ENCODE measurements at places on chromosomes 2 and 18.

- DNase-seq = no peak
Observed at GRCh38 chr18:53819174-53819573, 405.3 kb downstream of the MBD2 start.

- DNase-seq = no peak
Observed at GRCh38 chr2:85619617-85620016, 3.6 kb downstream of the USP39 start.

DNA sequence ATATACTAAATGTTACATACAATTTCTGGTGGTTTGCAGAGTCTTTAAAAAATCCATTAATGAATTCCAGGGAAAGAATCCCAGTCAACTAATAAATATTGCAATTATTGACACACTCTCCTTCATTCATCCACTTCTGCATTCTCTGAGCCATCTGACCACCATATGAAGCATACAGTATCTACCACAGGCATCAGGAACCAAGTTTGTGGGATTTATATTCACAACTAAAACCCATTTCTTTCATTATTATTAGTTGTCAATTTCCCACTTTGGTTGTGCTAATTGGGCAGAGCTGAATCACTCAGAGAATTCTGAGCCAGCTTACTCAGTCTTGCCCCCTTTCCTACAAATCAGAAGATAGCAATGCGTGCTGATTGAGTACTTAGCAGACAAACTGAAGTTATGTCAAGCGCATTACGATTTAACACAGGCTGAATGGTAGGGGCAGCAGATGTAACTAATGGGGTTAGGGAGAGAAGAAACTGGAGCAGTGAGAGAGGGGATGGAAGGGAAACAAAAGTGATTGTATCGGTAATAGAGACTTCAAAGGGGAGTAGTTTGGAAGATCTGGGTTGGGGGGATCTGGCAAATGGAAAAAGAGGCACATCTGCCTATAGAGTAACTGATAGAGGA lies 52.3 kb downstream of the ZEB2 start:
- DNase-seq = no peak

DNA sequence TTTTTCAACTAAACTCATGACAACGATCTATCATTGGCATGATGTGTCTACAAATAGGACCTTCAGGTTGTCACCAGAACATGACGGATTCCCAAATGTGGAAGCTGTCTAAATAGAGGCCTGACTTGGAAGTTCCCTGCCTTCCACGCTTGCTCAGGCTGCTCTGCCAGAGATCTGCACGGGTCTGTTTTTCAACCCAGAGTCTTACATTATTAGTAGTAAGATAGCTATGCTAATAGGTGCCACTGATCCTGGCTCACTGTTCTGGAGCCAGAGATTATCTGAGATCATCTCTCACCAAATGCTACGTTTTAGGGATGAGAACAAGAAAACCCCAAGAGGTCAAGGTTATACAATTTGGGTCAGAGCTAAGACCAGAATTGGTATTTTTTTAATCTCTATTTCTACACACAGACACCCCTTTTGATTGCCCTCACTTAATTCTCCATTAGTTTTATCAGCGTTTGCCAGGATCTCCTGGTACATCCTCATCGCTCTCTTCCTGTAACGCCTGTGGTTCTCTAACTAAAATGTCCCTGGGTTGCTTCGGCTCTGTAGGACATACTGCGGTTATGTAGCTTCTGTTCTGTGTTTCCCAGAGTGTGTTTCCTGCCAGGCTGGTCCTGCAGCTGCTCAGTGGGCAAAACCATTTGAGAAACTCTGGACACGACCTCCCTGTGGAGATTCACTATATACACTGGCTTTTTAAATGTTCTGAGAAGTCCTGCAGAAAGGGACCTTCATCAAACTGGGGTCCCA lies 5.7 kb downstream of the CDC42EP3 start:
- no peak for DNase-seq

DNA sequence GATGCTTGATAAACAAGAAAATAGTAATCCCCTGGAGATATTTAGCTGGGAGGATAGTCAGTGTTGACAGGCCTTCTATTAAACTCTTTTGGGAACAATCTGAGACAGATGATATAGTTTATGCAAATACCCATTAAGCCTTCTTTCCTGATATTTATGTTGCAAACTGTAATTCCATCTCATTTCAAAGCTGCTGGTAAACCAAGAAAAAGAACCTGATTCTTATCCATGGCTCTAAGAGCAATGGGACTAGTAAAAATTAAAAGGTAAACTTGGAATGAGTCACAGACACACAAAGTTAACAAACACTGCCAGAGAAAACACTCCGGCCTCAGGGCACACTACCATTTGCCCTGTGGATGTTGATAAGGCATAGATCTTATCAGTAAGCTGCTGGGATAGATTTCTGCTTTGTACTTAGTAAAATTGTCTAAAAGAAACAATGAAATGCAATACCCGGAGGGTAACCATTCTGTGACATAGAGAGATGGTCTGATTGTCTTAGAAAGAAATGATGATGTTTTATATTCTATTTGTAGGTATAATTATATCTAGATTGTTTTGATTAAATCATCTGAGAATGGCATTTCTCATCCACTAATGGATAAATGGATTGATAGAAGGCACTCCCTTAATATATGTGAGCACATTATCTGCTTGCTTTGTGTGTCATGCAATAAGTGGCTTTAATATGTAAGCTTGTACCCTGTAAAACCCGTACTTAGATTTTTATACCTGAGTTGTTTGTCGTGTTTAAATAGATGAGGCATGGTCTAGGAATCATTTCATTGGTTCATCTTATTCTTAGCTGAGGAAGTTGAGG lies 13.2 kb downstream of the GALR1 start:
- DNase-seq = no peak

GRCh38 chr18:8254654-8255053 lies 354.6 kb upstream of the RAB12 start:
- DNase-seq = no peak

- no peak for DNase-seq
Observed at GRCh38 chr2:16948053-16948452, 282.4 kb upstream of the CYRIA start.

- no peak for DNase-seq
Observed at GRCh38 chr2:758073-758820, 81.0 kb upstream of the TMEM18 start.

DNA sequence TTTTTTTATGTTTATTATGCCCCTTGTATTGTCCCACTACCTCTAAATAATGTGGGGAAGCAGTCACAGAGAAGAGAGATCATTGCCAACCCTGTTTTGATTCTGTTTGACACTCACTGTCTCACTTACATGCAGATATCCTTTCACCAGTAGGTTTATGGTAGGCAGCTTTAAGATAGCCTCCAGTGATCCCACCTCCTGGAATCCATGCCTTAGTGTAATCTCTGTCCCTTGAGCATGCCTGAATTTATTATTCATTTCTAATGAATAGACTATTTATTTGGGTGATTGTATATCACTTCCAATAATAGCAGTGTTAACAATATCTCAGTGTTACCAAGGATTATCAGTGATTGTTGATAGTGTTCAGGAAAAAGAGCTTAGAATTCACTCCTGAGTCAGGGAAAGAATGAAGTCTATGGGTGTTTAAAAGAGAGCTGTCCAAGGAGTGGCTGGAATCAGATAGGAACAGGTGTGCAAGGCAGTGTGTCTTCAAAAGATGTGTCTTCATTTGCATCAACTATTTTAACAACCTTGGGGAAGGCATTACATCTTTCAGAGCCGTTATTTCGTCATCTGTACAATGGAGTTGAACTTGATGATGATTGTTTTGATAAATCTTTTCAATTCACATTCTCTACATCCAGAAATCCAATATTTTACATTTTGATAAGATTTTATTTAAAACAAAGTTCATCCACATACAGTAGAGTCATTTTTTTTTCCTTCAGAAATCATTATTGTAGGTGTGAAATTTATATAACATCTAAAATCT lies 31.9 kb downstream of the PKP4 start:
- no peak for DNase-seq

- DNase-seq = no peak
Observed at GRCh38 chr2:220370764-220371163, 743.3 kb downstream of the SLC4A3 start.

DNA sequence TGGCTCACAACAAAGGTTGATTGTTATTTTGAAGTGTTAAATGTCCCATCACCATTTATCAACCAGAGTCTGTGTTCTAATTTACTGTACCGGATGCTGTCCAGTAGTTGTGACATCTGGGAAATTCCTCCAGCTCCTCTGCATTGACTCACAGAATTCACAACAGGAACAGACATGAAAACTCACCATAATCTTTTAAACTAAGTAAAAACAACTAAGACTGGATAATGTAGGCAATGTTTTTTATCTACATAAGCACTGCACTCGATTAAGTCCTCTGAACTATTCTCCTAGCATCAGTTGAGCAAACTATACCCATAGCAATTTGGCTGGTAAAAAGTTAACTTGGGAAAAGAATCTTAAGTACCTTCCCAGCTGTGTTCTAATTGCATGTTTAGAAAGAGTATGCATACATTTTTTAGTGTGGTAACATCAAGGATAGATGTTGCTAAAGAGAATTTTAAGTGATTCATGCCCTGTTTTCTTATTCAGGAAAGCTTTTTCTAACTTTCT lies 42.9 kb upstream of the MYO1B start:
- no peak for DNase-seq

DNA sequence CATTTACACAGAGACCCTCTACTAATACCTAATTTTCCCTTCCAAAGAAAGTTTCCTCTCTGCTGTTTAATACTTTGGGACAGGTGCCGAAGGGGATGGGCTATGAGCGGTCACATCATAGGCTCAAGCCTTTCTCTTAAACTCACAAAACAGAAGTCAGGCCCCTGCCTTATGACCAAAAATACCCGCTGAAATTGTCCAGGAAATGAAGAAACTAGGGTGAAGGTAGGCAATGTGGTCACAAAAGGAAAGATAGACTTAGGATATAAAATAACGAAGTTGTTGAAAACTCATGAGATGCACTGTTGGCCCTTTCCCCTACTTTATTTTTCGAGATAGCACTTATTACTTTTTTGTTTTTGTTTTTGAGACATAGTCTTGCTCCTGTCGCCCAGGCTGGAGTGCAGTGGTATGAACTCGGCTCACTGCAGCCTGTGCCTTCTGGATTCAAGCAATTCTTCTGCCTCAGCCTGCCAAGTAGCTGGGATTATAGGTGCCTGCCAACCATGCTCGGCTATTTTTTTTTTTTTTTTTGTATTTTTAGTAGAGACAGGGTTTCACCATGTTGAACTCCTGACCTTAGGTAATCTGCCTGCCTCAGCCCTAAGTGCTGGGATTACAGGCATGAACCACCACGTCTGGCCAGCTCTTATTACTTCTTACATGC lies 16.3 kb downstream of the SLC8A1 start:
- no peak for DNase-seq

- DNase-seq = peak; percentile 29
Observed at GRCh38 chr2:113937501-113937900, 47.6 kb downstream of the ACTR3 start.

- DNase-seq = no peak
Observed at GRCh38 chr2:223647258-223647952, 45.2 kb upstream of the SCG2 start.

GRCh38 chr2:160197587-160197986 lies 2.5 kb downstream of the ITGB6 start:
- DNase-seq = no peak

GRCh38 chr2:224145751-224146355 lies 106.8 kb upstream of the SERPINE2 start:
- DNase-seq = peak; percentile 87

- DNase-seq = no peak
Observed at GRCh38 chr2:66440708-66441497, 6.0 kb downstream of the MEIS1 start.

GRCh38 chr2:14297906-14298305 lies 334.6 kb upstream of the LRATD1 start:
- no peak for DNase-seq

DNA sequence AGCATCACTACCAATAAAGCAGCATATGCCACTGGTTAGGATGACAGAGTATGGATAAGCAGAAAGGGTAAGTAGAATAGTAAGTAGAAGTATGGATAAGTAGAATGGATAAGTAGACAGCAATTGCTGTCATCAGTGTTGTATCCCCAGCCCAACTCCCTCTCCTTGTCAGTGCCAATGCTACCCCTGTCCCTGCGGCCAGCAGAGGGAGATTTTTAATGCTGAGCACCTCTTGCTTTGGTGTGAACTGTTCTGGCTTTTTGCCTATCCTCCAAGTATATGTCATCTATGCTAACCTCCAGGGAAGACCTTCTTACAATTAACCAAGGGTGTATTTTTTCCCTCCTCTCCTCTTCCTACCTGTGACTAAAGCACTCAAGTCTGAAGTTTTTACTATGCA lies 136.7 kb upstream of the SPHKAP start:
- DNase-seq = peak; percentile 20

GRCh38 chr18:58015065-58015780 lies 28.8 kb upstream of the NEDD4L start:
- no peak for DNase-seq

GRCh38 chr18:36829362-36830157 lies 633 bp downstream of the KIAA1328 start:
- peak; percentile 9 for DNase-seq

GRCh38 chr2:41909584-41909983 lies 138.2 kb upstream of the PKDCC start:
- no peak for DNase-seq

- DNase-seq = no peak
Observed at GRCh38 chr18:78979730-78980278, at the start of gene SALL3. SALL3 (plus strand) TSS chr18:78979818; CDS start chr18:78980275, 457 bp downstream.

GRCh38 chr2:70420143-70420542 lies 118.3 kb upstream of the FAM136A start:
- DNase-seq = no peak

DNA sequence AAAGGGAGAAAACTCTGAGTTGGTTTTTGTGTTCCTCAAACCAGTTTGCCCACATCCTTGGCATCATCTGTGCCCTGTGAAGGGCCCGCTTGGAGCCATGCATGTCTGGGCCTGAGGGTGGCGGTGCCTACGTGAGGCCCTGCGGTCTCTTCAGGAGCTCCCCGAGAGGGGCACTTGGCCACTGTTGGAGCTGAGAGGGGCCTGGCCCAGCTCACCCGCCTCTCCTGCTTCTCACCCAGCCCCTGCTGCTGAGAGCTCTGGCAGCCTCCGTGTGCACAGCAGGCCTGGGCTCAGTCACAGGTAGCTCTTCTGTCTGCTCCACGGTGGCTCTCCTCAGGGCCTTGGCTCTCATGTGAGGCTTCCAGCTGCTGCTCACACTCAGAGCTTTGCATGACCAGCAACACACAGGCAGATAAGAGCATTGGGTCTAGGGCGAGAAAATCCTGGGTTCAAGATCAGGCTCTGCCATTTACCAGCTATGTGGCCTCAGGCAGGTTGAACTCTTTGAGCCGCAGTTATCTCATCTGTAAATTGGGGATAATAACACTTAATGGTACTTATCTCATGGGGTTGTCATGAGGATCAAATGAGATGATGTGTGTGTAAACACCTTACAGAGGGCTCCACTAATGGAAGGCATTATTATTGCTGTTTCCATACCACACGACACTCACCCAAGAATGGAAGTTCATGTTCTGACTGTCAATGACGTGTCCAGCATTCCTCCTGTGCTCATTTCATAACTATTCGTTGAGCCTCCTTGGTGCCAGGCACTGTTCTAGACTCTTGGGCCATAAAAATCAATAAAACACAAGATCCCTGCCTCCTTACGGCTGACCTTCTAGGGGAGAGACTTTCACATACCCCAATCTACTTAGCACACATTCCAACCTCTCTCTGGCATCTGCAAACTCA lies 41.6 kb upstream of the PLB1 start:
- DNase-seq = no peak

GRCh38 chr2:224668123-224668909 lies 47.8 kb downstream of the CCDC195 start:
- DNase-seq = no peak

Data from SW480 (cell line).